Left lobe of liver (tissue), 2 donors: ENCODE measurements at places on chromosomes 1 and 21. TPM values are rescaled to one million over a fixed set of nuclear protein-coding genes. Genes with fewer than 3 reads are reported as not detected.

Gene DARS2
- total RNA-seq, result 11.1 TPM

Gene TFF2
- total RNA-seq, result 0.25 TPM

Gene LCE3E
- not detected for total RNA-seq

Gene TSPAN1
- 7.7 TPM for total RNA-seq

Gene PYGO2
- 10.5 TPM for total RNA-seq

Gene CDC14A
- 2.2 TPM for total RNA-seq

Gene FMO3
- total RNA-seq, result 360 TPM

Gene RPF1
- 8.6 TPM for total RNA-seq

Gene LMX1A
- not detected for total RNA-seq

Gene NDUFS2
- total RNA-seq, result 106 TPM

Gene NTRK1
- not detected for total RNA-seq

Gene NPHS2
- total RNA-seq, result not detected

Gene IFI44L
- 0.63 TPM for total RNA-seq

Gene PIK3CD
- 2.6 TPM for total RNA-seq

Gene UBE2U
- total RNA-seq, result not detected

Gene PGLYRP4
- not detected for total RNA-seq

Gene OR6K3
- total RNA-seq, result not detected

Gene DNAJC28
- 2.3 TPM for total RNA-seq

Gene OR6N2
- not detected for total RNA-seq

Gene RBM11
- total RNA-seq, result not detected

Gene LIN28A
- 1.1 TPM for total RNA-seq

Gene PPFIA4
- 0.78 TPM for total RNA-seq

Gene SEMA4A
- total RNA-seq, result 0.88 TPM

Gene OR10J1
- total RNA-seq, result not detected

Gene BSND
- not detected for total RNA-seq

Gene NBPF19
- total RNA-seq, result 13.2 TPM

Gene UBL4B
- total RNA-seq, result not detected

Gene INAVA
- 0.45 TPM for total RNA-seq

Gene HSPB7
- 1.2 TPM for total RNA-seq

Gene ADAMTS4
- total RNA-seq, result 1.1 TPM

Gene PLA2G2D
- not detected for total RNA-seq

Gene GABPB2
- total RNA-seq, result 6.2 TPM

Gene CRYAA
- not detected for total RNA-seq

Gene DNAJC6
- 0.25 TPM for total RNA-seq

Gene TMEM50A
- 26.5 TPM for total RNA-seq

Gene UTP25
- total RNA-seq, result 3.7 TPM

Gene BARHL2
- not detected for total RNA-seq

Gene CENPL
- 1.1 TPM for total RNA-seq

Gene OR2T29
- not detected for total RNA-seq

Gene SLAMF1
- total RNA-seq, result 0.25 TPM
